ENCODE measurements at places on chromosomes 6 and 20.

DNA sequence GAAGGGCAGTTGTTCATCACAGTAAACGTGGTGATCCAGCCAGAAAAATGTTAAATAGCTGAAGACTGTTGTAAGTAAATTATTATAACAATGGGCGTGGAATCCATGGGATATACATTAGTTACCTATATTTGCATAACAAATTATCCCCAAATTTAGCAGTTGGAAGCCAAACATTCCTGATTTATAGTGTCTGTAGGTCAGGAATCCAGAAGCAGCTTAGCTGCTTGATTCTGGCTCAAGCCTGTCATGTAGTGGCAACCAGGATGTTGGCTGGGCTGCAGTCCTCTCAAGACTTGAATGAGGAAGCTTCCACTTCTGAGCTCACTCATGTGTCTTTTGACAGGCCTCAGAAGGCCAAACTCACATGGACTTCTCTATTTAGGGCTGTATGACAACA, 6.9 kb upstream of the ADGRB3 start:
- no peak for DNase-seq

DNA sequence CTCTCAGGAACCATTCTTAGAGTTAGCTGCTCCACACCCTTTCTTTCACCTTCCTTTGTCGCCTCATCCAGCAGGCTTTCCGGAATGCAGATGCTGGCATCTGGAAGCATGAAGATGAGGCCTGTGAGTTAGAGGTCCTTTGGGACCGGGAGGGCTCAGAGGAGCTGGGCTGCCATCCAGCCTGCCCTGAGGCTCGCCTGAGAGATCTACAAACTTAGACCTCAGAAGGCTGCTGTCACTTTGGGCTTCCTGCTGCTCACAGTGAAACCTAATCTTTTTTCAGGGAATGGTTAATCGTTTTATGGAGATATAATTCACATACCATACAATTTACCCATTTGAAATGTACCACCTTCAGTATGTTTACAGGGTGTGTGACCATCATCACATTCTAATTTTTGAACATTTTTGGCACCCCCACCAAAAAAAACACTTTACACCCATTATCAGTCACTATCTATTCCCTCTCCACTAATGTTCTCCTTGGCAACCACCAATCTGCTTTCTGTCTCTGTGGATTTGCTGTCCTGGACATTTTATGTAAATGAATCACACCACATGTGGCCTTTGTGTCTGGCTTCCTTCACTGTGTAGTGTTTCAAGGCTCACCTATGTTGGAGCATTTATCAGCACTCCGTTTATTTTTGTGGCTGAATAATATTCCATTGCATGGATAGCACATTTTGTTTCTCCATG, 20.0 kb upstream of the MPC1 start:
- no peak for DNase-seq

GRCh38 chr20:18748987-18749386, 64.6 kb upstream of the SCP2D1 start:
- DNase-seq = no peak

DNA sequence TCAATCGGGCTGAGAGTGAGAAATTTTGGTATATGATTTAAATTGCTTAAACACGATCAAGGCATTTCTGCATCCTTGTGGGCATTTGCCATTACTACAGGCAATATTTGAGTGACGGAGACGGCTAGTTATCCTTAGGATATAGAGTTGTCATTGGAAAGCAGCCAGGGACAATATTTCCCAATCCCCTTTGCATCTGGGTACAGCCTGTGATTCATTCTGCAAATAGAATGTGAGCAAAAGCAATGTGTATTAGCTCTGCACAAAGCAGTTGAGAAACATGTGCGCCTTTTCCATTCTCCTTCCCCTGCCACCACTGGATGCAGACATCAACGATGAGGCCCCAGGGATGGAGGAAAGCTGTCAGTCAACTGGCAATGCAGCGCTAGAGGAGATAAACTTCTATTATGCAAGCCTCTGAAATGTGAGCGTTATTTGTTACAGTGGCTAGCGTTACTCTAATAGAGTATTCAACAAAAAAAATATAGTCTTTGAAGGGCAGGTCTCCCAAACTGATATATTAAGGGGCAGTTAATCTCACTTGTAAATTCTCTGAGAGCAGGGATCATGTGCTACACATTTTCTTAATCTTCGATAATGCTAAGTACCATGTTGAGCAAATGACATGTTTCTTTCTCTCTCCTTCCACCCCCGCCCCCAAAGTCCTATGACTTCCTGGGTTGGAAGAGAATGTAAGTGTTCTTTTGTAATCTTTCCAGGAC, 37.1 kb upstream of the NCOA3 start:
- DNase-seq = no peak
